CD4-positive, CD25-positive, alpha-beta regulatory T cell (primary cell): ENCODE measurements at places on chromosomes 11 and 22. TPM values are rescaled to one million over a fixed set of nuclear protein-coding genes. Genes with fewer than 3 reads are reported as not detected.
A peak's percentile ranks its signal among the peaks of the same experiment; 100 is the strongest.

DNA sequence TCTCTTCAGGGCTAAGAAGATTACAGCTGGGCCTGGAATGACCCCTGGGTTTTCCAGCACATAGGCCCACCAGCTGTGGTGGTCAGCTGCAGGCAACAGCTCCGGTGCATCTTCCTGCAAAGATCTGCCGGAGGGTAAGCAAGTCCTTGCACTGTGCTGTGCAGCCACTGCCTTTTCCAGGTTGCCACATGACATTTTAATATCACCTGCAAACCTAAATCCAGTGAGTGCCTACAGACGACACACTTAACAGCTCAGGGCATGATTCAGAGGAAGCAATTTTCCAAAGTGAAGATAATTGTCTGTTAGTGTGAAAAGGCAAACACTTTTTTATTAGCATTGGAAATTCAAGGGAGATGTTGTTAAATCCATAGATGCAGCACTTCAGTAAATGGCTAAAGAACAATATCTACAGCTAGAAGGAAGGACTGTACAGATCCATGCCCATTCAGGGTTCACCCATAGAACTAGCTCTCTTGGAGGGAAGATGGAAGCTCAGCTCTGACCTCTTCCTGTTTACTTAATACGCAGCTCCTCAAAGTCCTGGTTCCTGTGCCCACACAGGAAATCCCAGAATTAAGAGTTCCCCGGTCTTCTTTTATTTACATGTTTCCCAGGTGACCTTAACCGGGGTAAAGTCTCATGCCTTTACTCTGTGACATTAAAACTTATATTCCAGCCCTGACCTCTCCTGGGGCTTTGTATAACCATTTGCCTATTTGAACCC is 13.3 kb upstream of the NRIP3 start:
- no peak overlapping the region for H3K27ac ChIP-seq
- peaks cover 7% of the 10 kb centered on the region for H3K27me3 ChIP-seq
- H3K36me3 ChIP-seq: no peaks in the 10 kb centered on the region
- no peak overlapping the region for H3K4me3 ChIP-seq
- no peak for DNase-seq

DNA sequence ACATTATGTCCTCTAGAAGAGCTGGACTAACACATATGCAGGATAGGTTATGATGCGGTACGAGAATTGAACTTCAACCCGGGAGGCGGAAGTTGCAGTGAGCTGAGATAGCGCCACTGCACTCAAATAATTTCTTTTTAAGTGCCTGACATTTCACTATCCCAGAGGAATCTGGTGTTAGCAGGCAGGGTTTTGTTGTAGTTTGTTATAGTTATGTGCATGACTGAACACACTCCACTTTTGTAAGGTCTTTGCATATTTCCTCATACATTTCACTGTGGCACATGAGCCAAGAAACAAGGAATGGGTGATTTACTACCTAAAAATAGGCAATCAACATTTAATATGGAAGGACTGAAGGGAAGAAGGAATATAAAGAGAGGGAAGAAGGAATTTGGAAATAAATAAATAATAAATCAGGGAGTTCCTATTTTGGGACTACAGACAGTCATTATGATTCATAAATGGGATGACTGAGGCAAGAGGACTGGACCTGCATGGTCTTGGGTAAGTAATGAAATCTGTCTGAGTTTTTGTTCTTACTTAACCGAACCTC is 8.7 kb upstream of the HIPK3 start:
- peaks cover 11% of the 10 kb centered on the region for H3K27me3 ChIP-seq
- H3K36me3 ChIP-seq: no peaks in the 10 kb centered on the region
- no peak for DNase-seq
- H3K4me3 ChIP-seq: no peak overlapping the region

DNA sequence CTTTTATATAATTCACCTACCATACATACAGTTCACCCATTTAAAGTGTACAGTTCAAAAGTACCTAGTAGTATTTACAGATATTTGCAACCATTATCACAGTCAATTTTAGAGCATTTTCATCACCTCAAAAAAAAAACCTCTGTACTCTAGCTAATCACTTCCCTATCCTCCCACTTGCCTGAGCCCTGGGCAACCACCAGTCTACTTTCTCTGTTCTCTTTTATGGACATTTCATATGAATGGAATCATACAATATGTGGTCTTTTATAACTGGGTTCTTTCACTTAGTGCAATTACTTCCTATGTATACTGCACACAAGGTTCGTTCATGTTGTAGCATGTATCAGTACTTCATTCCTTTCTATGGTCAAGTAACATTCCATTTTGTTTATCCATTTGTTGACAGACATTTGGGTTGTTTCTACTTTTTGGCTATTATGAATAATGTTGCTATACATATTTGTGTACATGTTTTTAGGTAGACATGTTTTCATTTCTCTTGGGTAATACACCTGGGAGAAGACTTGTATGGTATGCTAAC is 17.8 kb upstream of the NEU3 start:
- DNase-seq: no peak
- peaks cover 75% of the 10 kb centered on the region for H3K36me3 ChIP-seq
- H3K27me3 ChIP-seq: no peaks in the 10 kb centered on the region

DNA sequence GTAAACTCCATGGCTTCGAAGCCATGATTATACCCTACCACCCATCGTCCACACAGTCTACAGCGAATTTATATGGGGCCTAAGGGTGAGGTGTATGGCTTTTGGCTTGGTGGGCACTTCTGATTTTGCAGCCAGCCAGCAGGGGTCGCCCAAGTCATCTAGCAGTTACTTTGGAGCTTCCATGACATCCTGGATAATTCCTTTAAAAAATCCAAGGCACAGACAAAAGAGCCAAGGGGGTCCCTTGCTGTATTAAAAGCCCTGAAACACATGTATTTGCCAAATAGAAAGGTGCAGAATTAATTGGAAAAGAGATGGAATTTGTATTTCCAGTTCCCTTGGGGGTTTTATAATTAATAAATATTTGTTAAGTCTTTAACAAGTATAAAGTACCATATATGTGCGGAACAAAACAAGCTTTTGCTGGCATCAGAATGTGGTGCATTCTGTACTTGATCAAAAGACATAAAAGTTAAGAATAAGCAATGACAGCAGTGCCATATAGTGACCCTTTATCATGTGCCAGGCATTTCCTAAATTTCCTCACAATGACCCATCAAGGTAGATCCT is 132.8 kb upstream of the PITPNB start:
- no peaks in the 10 kb centered on the region for H3K36me3 ChIP-seq
- no peaks in the 10 kb centered on the region for H3K4me1 ChIP-seq
- H3K4me3 ChIP-seq: no peak overlapping the region
- H3K27me3 ChIP-seq: peaks cover 5% of the 10 kb centered on the region
- no peak overlapping the region for H3K27ac ChIP-seq
- DNase-seq: no peak

Gene LRRC74B
- 0.10 TPM for total RNA-seq

Gene DRG1
- total RNA-seq: 53.8 TPM

- DNase-seq: no peak
- H3K4me3 ChIP-seq: no peak overlapping the region
- no peaks in the 10 kb centered on the region for H3K27me3 ChIP-seq
- H3K4me1 ChIP-seq: peaks cover 5% of the 10 kb centered on the region
Measured at GRCh38 chr22:29156507-29156906, 49.2 kb upstream of the EMID1 start.

DNA sequence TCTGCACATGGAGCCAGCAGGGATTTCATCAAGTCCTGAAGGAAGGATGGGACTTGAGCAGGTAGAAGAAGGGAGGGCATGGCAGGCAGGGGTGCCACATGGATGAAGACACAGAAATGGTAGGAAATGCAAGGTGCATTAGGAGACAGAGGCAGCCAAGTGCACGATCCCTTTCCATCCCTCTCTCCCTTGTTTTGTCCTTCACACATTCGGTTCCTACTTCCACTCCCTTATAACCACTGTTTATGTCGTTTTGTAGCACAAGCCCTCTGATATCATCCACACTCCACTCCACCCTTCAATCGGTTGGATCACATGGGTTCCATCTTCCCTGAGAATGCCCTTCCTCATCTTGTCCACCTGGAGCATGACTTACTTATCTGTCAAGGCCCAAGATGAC is 35.2 kb downstream of the IFT27 start:
- H3K36me3 ChIP-seq: no peaks in the 10 kb centered on the region
- H3K4me1 ChIP-seq: no peaks in the 10 kb centered on the region
- H3K4me3 ChIP-seq: no peak overlapping the region
- DNase-seq: no peak
- H3K27ac ChIP-seq: no peak overlapping the region

GRCh38 chr11:61489833-61490721 is 18.5 kb upstream of the LRRC10B start:
- H3K4me1 ChIP-seq: no peaks in the 10 kb centered on the region
- DNase-seq: no peak
- H3K4me3 ChIP-seq: no peak overlapping the region
- H3K27me3 ChIP-seq: no peaks in the 10 kb centered on the region
- no peak overlapping the region for H3K27ac ChIP-seq

Gene OOSP4B
- total RNA-seq: not detected

GRCh38 chr11:88484873-88485621 is 147.5 kb upstream of the CTSC start:
- H3K27me3 ChIP-seq: no peaks in the 10 kb centered on the region
- H3K4me3 ChIP-seq: no peak overlapping the region
- no peak for DNase-seq

DNA sequence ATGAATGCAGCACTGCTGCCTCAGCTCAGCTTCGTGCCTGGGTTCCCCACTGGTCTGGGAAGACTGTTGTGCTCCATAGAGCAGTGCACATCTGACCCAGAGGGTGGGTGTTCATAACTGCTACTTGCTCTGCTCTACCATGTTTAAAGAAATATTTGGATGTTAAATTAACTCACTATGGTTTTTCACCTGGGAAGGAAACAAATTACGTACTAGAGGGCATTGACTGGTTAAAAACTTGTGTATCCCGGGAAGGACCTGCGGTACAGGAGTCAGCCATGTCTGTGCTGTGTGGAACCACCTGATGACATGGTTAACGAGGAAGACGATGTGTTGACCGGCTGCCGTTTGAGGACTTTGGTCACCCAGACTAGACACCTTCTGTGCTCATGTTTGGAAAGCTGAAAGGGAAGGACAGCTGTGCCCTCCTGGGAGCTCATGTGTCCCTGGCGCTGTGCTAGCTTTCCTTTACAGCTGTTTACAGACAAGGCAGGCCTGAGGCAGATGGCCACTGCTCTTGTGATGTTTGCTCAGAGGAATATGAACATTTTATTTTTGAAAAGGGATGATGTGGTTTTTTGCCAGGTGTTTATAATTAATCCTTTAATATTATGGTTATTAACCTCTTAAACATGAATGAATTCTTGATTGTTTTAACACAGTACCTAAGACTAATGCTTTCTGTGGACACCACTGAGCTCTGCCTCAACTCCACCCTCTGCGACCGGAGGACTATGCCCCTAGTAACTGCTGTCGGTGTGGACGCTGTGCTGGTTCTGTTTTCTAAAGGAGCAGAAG is 14.3 kb upstream of the AIFM3 start:
- no peak overlapping the region for H3K4me3 ChIP-seq
- H3K27me3 ChIP-seq: no peaks in the 10 kb centered on the region
- H3K36me3 ChIP-seq: peaks cover 51% of the 10 kb centered on the region
- H3K27ac ChIP-seq: no peak overlapping the region
- peaks cover 12% of the 10 kb centered on the region for H3K4me1 ChIP-seq
- DNase-seq: no peak

DNA sequence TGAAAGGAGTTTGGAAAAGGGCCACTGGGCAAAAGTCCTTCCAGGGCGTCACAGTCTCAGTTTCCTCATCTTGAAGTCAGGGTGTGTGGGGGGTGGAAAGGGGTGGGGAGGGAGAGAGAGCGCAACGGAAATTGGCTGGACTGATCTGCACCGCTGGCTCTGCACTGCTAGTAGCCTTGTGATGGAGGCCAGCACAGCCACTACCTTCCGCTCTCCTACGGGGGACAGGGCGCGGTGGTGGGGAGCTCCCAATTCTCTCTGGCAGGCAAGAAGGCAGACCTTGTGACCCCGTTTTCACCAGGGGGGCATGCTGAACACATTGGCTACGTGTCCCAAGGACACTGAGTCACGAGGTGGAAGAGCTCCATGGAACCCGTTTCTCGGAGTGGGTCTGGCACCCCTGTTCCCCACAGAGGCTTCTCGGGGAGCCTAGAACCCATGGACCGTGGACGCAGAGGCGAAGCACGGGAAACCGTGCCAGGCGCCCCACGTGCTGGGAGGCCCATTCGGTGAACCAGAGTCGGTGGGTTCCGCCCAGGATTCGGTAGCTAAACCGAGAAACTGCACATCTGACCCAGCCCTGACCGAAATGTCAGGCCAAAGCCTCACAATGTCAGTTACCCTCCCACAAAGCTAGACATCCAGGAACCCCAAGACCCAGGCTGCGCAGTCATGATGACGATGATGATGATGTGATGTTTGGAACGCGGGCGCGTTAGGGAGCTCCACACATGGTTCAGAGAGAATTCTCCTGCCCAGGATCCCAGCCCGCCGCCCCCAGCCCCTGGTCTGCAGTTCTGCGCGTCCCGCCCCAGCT is 28.3 kb upstream of the WNT11 start:
- no peaks in the 10 kb centered on the region for H3K36me3 ChIP-seq
- H3K27me3 ChIP-seq: no peaks in the 10 kb centered on the region
- H3K4me3 ChIP-seq: peak overlapping the region; percentile 92
- peak overlapping the region; percentile 72 for H3K27ac ChIP-seq
- DNase-seq: no peak

GRCh38 chr22:22716136-22716665 is 71.8 kb downstream of the GGTLC2 start:
- H3K4me1 ChIP-seq: peaks cover 7% of the 10 kb centered on the region
- H3K27ac ChIP-seq: no peak overlapping the region
- H3K36me3 ChIP-seq: no peaks in the 10 kb centered on the region
- DNase-seq: no peak
- no peak overlapping the region for H3K4me3 ChIP-seq
- H3K27me3 ChIP-seq: peaks cover 3% of the 10 kb centered on the region

- no peaks in the 10 kb centered on the region for H3K4me1 ChIP-seq
- H3K27me3 ChIP-seq: no peaks in the 10 kb centered on the region
- H3K27ac ChIP-seq: no peak overlapping the region
- no peaks in the 10 kb centered on the region for H3K36me3 ChIP-seq
- no peak overlapping the region for H3K4me3 ChIP-seq
- no peak for DNase-seq
Measured at GRCh38 chr11:134955281-134955680, 543.2 kb upstream of the B3GAT1 start.

Gene OR51B2
- total RNA-seq: not detected

GRCh38 chr11:123392844-123393243 is 37.2 kb upstream of the GRAMD1B start:
- H3K36me3 ChIP-seq: no peaks in the 10 kb centered on the region
- H3K27me3 ChIP-seq: no peaks in the 10 kb centered on the region
- no peak for DNase-seq
- H3K27ac ChIP-seq: no peak overlapping the region
- no peak overlapping the region for H3K4me3 ChIP-seq
- H3K4me1 ChIP-seq: no peaks in the 10 kb centered on the region

GRCh38 chr22:43887391-43887790 is 4.4 kb downstream of the PNPLA5 start:
- H3K4me3 ChIP-seq: no peak overlapping the region
- H3K4me1 ChIP-seq: no peaks in the 10 kb centered on the region
- H3K27ac ChIP-seq: no peak overlapping the region
- DNase-seq: no peak

- no peaks in the 10 kb centered on the region for H3K36me3 ChIP-seq
- no peaks in the 10 kb centered on the region for H3K27me3 ChIP-seq
- no peak overlapping the region for H3K4me3 ChIP-seq
Measured at GRCh38 chr22:23241562-23242472, 61.5 kb downstream of the BCR start.

GRCh38 chr11:15720460-15720859 is 605.7 kb downstream of the INSC start:
- no peak for DNase-seq
- H3K27me3 ChIP-seq: no peaks in the 10 kb centered on the region
- H3K4me1 ChIP-seq: no peaks in the 10 kb centered on the region
- no peak overlapping the region for H3K4me3 ChIP-seq
- no peaks in the 10 kb centered on the region for H3K36me3 ChIP-seq
- no peak overlapping the region for H3K27ac ChIP-seq
